ENCODE measurements at places on chromosomes 5 and 9.

GRCh38 chr9:135308821-135309762, 170.5 kb upstream of the PPP1R26 start:
- DNase-seq = no peak

DNA sequence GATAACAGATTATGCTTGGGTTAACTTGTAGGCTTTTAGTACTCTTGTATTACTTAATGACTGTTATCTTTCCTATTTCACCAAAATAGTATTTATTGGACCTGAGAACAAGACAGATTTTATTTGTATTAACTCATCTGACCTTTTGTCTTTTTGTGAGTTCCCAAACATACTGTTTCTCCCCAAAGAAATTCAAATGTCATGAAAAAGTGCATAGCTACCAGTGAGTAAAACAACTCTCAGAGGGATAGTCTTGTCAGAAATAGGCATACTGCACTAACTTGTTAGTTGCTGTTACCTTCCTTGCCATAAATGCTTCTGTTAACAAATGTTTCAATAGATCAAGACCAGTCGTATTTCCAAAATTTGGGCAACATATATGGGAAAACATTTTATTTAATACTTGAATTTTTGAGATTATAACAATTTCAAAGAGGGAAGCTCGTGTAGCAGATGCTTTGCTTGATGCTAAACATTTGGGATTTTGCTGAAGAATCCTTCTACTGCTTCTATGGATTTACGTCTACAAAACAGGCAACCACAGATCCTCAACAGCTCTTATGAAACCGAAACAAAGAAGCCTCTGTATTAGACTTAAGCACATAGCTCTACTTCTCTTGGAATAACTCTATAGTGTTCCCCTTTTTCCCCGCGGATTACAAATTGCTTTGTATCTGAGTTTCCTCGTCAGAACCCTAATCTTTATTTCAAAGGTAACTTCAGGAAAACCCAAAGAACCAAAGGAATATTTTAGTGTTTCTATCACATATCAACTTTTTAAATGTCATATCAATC, 248.8 kb downstream of the MCTP1 start:
- no peak for DNase-seq

- DNase-seq = no peak
Observed at GRCh38 chr5:76602094-76602726, 21.0 kb downstream of the F2RL2 start.

- DNase-seq = no peak
Observed at GRCh38 chr9:2053883-2054845, 39.0 kb downstream of the SMARCA2 start.

DNA sequence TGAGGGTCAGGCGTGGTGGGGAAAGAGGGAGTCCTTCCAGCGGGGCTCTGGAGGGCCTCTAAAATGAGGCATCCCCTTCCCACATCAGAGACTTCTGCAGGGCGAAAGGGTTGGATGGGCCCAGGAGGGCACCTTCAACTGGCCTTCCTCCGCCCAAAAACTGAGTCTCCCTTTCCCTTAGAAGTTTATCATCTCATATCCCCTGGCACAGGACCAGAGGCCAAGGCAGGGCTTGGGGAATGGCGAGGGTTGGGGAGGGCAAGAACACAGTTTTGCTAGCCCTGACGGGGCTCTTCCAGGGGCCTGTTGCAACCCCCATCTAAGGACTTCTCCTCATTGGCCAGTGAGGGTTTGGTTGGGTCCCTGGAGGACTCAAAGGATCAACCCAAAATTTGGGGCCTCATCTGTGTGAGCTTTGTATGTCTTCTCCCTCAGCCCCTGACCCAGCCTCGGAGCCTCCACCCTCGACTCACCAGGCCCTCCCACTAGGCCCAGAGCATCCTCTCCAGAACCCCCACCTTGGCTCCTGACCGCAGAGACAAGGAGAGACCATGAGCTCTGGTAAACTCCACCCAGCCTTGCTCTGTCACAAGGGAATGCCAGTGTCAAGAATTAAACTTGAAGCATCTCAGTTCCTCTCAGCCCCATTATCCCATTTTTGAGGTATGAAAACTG, 24.1 kb downstream of the AQP7 start:
- DNase-seq = no peak

DNA sequence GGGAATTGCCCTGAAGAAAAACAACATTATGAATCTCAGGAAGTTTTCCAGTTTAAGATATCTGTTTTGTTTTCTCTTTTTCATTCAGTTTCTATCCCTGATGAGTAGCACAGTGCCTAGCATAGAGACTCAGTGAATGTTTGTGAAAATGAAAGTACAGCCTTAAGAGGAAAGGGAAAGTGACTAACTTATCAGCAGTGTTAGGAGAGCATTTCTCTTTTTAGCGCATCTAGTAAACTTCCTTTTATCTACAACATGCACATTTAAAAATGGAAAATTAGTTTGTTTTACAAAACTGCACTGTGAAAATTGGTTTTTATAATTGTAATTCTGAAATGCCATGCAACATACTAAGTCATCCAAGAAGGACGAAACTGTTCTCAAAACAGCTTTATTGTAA, 110.8 kb downstream of the SMARCA2 start:
- no peak for DNase-seq

DNA sequence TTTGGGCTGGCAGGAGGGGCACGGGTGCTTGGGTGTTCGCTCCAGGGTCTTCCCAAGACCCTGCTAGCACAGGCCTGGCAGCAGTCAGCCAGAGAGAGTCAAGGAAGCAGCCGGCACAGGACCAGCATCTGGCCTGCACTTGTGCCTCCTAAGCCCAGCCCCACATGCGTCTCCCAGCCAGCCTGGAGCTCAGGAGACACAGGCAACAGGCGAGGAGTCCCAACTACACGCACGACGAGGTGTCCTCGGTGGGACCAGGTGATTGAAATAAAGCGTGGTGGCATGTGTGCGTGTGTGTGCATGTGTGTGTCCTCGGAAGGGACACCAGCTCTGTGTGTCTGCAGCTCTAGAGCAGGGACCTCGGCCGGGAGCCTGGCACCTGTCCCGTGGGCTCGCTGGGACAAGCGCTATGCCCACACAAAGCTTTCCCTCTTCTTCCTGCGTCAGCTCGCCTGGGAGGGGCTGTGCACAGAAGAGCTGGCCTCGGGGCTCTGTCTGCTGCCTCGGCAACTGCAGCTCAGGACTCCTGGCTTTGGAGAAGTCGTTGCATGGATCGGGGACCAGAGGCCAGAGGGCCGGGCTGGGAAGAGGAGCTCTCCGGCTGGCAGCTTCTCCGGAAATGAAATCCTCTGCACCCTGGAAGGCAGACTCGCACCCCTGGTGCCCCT, 14.7 kb upstream of the SLC9A3 start:
- DNase-seq = no peak

DNA sequence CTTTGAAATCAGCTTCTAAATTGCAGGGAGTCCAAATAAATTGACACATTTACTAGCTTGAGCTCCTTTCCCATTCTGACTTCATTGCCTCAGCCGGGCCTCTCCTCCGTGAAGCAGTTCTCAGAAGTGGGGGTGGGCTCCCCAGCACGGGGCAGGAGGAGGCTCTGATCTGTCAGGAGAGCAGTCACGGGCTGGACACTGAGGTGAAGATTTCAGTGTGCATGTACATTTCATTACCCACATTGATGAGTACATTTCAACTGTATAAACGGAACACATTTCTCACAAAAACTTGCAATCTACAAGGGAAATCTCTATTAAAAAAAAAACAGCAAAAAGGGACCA, 195.9 kb downstream of the SEMA6A start:
- no peak for DNase-seq

DNA sequence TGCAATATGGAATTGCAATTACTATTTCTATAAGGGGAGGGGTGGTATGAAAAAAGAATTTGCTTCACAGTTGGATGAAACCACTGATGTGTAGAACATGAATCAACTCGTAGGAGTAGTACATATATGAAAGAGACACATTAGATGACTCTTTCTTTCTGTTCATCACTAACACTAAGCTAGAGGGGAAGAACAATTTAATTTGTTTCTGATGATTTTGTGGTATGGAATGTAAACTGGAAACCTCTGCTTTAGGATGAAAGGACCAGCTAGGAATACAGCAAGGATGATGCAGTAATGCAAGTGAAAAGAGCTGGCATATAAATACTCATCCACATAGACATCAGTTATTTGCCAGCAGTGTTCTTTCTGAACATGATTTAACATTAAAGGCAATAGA, 113.4 kb downstream of the PAPPA start:
- DNase-seq = peak; percentile 40

GRCh38 chr5:133062276-133062675, 10.5 kb downstream of the HSPA4 start:
- no peak for DNase-seq

DNA sequence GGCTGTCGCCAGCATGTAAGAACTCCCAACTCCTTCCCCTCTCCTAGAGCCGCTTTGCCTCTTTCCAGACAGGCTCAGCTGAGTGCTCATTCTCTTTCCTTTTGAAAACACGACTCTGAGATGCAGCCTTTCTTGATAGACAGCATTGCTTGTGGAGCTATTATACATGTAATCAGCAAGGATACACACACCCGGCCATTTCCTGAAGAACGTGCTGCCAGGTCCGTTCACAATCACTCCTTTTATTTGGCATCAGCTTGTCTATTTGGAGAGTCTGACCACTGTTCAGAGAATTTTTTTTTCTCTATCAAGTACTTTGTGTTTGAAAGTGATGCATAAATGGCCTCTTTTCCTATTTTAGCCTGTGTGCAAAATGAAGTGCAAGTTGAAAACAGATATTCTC, 328.7 kb downstream of the MARCHF11 start:
- DNase-seq = no peak

DNA sequence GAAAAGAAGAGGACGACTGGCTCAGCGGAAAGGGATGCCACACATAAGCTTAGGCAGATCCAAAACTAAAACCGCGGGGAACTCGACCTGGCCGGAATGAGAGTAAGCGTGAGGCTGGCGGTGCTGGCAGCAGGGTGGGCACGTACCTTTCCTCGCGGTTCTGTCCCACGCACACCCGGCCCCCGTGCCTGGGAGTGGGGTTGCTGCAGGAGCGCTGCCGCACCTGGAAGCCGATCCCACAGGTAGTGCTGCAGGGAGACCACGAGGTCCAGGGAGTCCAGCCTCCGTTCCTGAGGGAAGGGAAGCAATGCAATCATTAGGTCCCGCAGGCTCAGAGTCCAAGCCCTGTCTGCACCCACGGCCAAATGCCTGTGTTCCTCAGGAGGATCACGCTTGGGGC, 427.0 kb downstream of the SEMA5A start:
- DNase-seq = no peak

DNA sequence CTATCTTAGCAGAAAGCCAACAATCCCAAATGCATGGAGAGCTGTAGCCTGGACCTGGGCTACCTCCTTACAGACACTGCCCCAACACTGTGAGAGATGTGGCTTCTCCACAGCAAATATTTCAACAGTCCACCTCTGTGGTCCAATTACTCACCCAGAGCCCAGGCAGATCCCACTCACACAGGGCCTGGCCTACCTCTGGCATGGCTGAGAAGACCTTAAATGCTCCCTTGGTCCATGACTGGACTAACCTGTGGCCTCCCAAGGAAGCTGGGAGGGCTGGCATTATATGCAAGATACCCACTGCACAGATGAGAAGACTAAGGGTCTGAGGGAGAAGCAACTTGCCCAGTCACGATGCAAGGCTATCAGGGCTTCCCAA, 22.8 kb upstream of the SLC25A51 start:
- DNase-seq = no peak

Measured in fibroblast of skin of left biceps (primary cell).